ENCODE measurements at places on chromosomes 7 and 10.

- DNase-seq: no peak
These were observed 11.8 kb downstream of the CALY start for GRCh38 chr10:133324857-133325260.

GRCh38 chr10:122474131-122474818 is 12.9 kb downstream of the HTRA1 start:
- DNase-seq: no peak

DNA sequence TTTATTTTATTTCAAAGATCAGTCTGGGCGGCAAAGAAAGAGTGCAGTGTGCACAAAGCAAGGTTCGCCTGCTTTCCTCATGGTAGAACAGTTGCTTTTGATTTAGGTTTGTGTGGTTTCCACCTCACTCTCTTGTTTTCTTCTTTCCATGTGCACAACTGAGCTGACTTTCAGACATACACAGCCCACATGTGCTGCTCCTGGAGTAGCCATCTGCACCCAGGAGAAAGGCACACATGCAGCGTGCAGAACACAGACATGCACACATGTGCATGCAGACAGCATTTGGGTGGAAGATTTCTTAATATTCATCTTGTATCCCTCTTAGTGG is 302.1 kb downstream of the FZD1 start:
- no peak for DNase-seq

DNA sequence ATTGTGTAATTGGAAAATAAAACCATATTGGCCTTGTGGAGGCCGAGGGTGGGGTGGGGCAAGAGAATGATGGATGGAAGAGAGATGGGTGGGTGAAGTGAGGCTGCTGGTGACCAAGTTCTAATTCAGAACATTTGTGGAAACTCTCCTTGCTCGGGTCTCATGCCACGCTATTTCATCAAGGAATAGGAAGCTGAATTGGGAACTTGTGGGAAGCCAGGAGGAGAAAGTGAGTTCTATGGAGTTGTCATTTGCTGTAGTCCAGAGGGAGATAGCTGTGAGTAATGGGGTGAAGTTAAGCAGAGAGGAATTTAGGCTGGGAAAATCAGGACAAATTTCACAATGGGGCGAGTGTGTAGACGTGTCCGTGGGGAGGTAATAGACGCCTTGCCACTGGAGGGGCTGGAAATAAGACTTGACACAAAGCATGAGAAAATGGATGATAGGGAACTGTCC is 339.2 kb downstream of the LRMDA start:
- DNase-seq: no peak

DNA sequence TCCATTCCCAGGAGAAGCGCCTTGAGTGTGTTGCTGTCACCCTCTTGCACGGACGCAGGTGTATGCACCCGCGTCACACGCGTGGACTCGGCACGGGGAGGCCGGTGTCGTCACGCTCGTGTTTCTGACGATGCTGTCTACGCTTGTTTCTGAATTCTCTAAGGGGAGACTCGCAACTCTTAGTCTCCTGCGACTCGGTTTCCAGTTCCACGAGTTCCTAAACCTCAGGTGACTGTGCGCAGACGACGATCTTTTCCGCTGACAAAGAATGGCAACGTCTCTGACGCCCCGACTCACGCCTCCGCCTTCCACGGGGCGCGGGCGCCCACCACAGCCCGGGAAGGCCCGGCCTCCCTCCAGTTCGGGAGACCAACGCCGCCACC is 579 bp downstream of the IDI1 start:
- no peak for DNase-seq

GRCh38 chr10:112713411-112713810 is 236.6 kb upstream of the TCF7L2 start:
- DNase-seq: no peak

DNA sequence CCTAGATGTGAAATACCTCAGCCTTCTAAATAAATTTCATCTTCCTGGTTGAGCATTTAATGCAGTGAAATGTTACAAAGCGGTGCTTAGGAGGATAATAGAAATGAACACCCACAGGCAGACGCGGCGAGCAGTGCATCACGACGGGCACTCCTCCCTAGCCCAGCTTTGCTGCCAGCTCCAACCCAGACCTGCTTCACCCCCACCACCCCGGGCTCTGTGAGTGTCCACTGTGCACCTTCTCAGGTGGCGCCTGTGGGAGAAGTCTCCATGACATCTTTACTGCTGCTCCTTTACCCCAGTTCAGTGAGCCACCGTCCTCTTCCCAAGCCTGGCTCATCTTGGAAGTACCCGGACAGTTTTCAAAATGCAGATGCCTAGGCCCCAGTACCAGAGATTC is 5.2 kb upstream of the CHST15 start:
- DNase-seq: no peak
